Lower lobe of right lung (tissue), 2 donors: ENCODE measurements at places on chromosomes 13 and 19. TPM values are rescaled to one million over a fixed set of nuclear protein-coding genes. Genes with fewer than 3 reads are reported as not detected.

Gene TEKTIP1
- 2.2 TPM for total RNA-seq

DNA sequence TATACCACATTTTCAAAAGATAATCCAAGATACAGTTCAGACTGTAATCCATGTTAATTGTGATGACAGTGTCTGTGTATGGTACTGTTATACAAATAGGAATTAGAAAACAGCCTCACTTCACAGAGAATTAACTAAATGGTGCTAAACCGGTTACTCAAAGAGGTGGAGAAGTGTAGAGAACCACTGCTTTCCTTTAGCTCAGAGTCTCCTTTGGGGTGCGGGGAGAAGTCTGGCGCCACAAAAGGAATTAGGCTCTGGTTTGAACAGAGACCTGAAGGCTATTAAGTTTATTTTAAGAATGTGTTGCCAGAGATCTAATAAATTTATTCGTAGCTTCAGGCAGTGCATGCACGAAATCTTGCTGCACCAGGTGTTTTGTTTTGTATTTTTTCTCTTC, 65.8 kb downstream of the FREM2 start:
- H3K4me3 ChIP-seq: no peak overlapping the region
- H3K27me3 ChIP-seq: no peaks in the 10 kb centered on the region
- H3K27ac ChIP-seq: no peak overlapping the region
- H3K4me1 ChIP-seq: no peaks in the 10 kb centered on the region
- DNase-seq: no peak

DNA sequence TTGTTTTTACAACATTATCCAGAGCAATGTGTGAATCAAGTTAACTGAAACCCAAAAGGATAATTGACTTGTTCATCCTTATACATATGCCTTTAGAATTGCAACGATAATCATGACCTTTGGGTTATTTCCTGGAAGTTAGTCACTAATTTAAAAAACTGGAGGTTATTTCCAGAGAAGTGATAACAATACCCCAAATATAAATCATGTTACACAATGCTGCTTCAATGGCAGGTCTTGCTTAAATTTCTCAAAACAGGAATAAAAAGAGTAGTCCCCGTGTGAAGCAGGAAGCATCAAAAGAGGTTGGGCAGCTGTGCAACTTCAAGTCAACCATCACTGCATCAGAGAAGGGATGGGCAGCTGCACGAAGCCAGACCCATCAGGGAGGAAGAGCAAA, 134.4 kb downstream of the EFNB2 start:
- no peaks in the 10 kb centered on the region for H3K4me1 ChIP-seq
- H3K27ac ChIP-seq: no peak overlapping the region
- no peaks in the 10 kb centered on the region for H3K36me3 ChIP-seq
- no peak for DNase-seq
- no peak overlapping the region for H3K4me3 ChIP-seq

GRCh38 chr19:38319421-38320258, at the start of gene KCNK6:
Gene KCNK6, plus strand, starts transcription at chr19:38319845. Its CDS starts 106 bp downstream, at chr19:38319951.
- peaks cover 66% of the 10 kb centered on the region for H3K4me1 ChIP-seq
- H3K27ac ChIP-seq: peak within 1 kb of the TSS; percentile 89
- peak; percentile 73 for DNase-seq
- peaks cover 5% of the 10 kb centered on the region for H3K36me3 ChIP-seq

- H3K27ac ChIP-seq: no peak overlapping the region
- H3K4me1 ChIP-seq: peaks cover 9% of the 10 kb centered on the region
- peaks cover 56% of the 10 kb centered on the region for H3K36me3 ChIP-seq
- no peak for DNase-seq
- H3K27me3 ChIP-seq: no peaks in the 10 kb centered on the region
Measured at GRCh38 chr13:98893371-98893770, 84.5 kb downstream of the DOCK9 start.

GRCh38 chr19:18261474-18261873, 12.8 kb downstream of the IQCN start:
- H3K4me3 ChIP-seq: no peak overlapping the region
- peaks cover 38% of the 10 kb centered on the region for H3K36me3 ChIP-seq
- no peak overlapping the region for H3K27ac ChIP-seq
- H3K27me3 ChIP-seq: no peaks in the 10 kb centered on the region

Gene PPM1N
- total RNA-seq: 1.8 TPM

DNA sequence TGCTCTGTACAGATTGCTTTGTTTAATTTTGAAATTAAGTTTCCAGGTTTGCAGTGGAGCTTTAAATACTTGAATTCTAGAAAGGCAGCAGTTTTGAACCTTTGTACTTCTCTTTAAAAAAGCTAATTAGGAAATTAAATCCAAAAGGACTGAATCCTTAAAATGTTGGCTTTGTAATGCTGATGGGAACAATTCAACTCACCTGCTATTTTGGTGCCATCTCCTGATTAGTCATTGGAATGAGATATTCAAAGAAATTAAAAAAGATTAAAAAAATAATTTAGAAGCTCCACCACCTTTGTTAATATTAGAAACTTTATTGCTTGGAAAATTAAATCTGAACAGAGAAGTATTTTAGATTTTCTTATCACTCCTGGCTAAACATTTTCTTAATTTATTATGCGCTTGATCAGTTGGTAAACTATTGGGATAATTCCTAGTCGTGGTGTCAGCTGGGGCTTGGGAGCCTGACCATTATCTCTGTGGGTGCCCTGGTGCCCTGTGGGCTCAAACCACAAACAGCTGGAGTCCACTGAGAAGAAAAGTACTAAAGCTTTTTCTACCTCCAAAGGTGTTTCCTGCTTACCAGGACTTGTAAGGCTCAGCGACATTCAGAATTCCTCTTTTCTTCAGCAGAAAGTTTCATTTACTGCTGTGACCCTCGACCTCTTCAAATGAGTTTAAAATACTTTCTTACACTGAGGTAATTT, 540.4 kb downstream of the DIAPH3 start:
- H3K27me3 ChIP-seq: no peaks in the 10 kb centered on the region
- H3K4me1 ChIP-seq: no peaks in the 10 kb centered on the region
- no peak overlapping the region for H3K4me3 ChIP-seq
- H3K36me3 ChIP-seq: no peaks in the 10 kb centered on the region
- no peak for DNase-seq
- no peak overlapping the region for H3K27ac ChIP-seq

- H3K27ac ChIP-seq: no peak overlapping the region
- no peaks in the 10 kb centered on the region for H3K36me3 ChIP-seq
- H3K4me1 ChIP-seq: peaks cover 8% of the 10 kb centered on the region
- H3K4me3 ChIP-seq: no peak overlapping the region
- DNase-seq: no peak
- no peaks in the 10 kb centered on the region for H3K27me3 ChIP-seq
Measured at GRCh38 chr13:76512721-76513145, 373.5 kb downstream of the KCTD12 start.

Gene TNNT1
- total RNA-seq: not detected

- no peaks in the 10 kb centered on the region for H3K36me3 ChIP-seq
- no peaks in the 10 kb centered on the region for H3K4me1 ChIP-seq
- DNase-seq: no peak
- H3K27me3 ChIP-seq: no peaks in the 10 kb centered on the region
- no peak overlapping the region for H3K27ac ChIP-seq
Measured at GRCh38 chr13:47408546-47409319, 511.9 kb upstream of the HTR2A start.

Gene CYP4F8
- not detected for total RNA-seq

DNA sequence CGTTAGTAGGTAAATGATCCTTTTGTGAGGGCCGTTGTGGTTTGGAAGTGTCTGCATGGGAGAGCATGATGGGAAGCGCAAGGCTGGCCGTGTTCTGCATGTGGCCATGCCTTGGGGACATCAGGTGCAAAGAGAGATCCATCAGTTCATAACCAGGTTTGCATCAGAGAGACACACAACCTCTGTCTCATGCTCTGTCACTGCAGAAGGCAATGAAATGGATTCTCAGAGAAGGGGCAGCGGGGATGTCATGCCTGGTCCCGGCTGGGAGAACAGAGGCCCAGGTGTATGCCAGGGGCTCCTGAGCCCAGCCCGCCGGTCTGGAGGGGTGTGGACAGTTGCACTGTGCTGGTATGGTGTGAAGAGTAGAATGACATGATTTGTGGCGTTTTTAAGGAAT, 60.2 kb downstream of the GGACT start:
- DNase-seq: no peak
- no peaks in the 10 kb centered on the region for H3K4me1 ChIP-seq
- H3K36me3 ChIP-seq: peaks cover 28% of the 10 kb centered on the region
- no peak overlapping the region for H3K4me3 ChIP-seq
- no peaks in the 10 kb centered on the region for H3K27me3 ChIP-seq
- H3K27ac ChIP-seq: no peak overlapping the region

Gene C19orf67
- not detected for total RNA-seq

Gene KCNC3
- 11.1 TPM for total RNA-seq

Gene KIR3DL2
- not detected for total RNA-seq
